ELR (cell line): ENCODE measurements at places on chromosomes 12 and 14.
A peak's percentile ranks its signal among the peaks of the same experiment; 100 is the strongest.

DNA sequence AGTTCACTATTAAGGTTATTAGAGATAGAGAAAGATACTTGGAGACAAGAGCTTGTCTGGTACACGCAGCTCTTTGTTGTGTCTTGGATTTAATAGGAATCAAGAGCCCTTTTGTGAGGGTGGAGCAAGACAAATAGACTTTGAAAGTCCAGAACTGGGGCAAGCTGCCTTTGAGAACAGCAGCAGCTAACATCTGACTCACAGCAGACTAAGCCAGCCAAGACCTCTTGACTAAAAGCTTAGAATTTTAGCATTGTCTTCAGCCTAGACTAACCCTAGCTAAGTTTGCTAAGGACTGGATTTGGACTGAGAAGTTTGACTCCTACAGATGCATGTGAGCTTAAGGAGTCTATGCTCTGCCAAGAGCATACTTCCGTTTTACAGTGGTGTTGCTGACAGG, 201.9 kb upstream of the RBM19 start:
- DNase-seq: peak; percentile 19

DNA sequence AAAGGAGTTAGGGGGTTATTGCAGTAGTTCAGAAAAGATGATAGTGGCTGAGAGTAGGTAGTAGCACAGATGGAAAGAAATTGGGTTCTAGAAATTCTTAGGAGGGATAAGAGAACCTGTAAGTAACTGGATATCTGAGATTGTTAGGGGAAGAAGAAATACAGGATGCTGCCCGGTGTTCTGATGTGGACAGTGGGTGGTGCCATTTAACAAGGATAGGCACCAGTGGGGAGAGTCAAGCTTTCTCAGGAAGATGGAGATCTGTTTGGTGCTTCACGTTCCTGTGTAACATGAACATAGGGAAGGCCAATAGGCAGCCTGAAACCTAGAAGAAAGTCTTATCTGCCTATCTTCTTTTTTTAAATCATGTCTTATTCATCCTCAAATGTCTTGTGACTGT, 245.9 kb downstream of the NPAS3 start:
- peak; percentile 4 for DNase-seq

DNA sequence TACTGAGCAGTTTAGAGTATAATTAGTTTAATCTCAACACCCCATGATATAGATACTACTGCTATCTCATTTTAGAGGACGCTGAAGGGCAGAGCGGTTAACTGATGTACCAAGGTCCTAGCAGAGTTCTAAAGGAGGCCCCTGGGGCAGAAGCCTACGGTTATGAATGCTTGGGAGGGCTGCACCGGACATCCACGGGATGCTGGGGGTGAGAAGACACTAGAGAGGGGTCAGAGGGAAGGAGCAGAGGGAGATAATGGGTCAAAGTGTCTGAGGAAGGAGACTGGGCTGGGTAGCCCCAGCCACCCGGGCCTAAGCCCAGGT, 1.6 kb upstream of the ACTR6 start:
- DNase-seq: no peak

DNA sequence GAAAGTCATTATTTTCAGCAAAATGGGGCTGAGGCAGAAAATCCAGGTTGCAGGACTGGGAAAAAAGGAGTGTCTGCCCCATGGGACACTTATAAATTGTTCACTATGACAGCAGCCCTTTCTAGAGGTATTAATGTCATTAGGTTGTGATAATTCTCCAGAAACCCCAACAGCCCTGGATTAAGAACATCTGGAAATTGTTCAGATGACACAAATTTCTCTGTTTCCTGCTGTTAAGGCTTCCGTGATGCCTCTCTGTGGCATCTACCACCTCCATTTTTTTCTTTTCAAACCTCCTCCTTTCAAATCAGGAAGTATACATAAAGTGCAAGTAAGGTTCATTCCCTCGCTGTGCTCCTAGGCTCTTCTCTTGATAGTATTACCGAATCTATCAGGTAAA, 25.6 kb downstream of the EGLN3 start:
- DNase-seq: no peak

- DNase-seq: no peak
Observed at GRCh38 chr14:47846008-47846407, 170.6 kb upstream of the MDGA2 start.

GRCh38 chr12:101050631-101051030, 159.4 kb downstream of the SLC5A8 start:
- DNase-seq: no peak

DNA sequence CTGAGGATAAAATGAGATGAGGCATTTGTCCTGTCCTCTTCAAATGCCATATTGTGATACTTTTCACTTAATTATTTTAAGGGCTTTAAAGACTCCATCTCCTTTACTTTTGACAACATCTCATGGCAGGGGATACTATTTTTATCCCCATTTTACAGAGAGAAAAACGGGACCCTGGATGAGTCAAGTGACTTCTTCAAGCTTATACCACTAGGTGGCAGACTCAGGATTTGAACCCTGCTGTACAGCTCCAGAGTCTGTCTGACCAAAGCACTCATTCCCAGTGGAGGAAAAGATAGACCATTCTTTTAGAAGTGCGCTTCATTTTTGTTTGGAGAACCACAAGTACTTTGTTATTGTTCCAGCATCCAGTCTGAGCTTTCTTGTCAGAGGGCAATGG, 1.7 kb upstream of the SMOC1 start:
- DNase-seq: peak; percentile 30

DNA sequence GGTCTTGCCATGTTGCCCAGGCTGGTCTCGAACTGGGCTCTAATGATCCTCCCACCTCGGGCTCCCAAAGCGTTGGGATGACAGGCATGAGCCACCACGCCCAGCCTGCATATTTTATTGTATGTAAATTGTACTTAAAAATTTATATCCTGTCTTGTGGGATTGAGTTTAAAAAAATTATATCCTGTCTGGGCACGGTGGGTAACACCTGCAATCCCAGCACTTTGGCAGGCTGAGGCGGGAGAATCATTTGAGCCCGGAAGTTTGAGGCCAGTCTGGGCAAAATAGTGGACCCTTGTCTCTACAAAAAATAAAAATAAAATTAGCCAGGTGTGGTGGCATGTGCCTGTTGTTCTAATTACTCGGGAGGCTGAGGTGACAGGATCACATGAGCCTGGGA, 13.9 kb upstream of the CEBPE start:
- DNase-seq: no peak

- DNase-seq: no peak
Observed at GRCh38 chr12:21717767-21718166, 56.7 kb downstream of the KCNJ8 start.

GRCh38 chr14:69231486-69231885, 28.5 kb upstream of the GALNT16 start:
- no peak for DNase-seq

DNA sequence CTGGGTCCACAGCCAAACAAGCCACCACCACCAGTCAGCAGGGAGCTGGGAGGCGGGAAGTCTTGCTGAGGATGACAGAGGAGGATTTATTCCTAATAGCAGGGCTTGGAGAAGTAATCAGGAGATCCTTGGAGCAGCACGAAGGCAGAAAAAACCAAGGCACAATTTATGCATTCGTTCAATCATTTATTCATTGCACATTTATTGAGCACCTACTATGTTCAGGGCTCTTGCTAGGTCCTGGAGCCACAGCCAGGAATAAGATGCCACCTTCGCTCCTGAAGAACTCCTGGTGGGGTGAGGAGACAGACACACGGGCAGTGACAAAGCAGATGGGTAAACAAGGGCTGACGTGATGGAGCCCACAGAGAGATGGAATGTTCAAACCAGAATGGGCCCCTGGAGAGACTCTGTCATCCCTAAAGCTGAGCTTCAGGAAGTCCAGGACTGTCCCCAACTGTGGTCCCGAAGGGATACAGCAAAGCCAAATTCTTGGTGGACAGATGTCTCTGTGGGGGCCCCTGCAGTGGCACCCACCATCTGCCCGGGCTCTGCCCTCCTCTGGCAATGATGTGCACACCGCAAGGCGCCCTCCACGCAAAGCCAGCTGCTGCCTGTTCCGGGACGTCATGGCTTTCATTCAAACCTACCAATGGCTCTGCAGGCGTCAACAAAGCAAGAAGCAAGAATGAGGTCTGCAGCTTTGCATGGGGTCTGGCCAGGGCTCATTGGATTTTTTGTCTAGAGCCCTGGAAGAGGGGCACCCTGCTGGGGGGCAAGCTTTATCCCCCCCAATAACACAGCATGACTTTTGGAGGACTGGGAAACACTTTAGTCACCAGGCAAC, 3.0 kb upstream of the TESC start:
- no peak for DNase-seq

- no peak for DNase-seq
Observed at GRCh38 chr12:94074216-94074979, 74.0 kb upstream of the PLXNC1 start.

DNA sequence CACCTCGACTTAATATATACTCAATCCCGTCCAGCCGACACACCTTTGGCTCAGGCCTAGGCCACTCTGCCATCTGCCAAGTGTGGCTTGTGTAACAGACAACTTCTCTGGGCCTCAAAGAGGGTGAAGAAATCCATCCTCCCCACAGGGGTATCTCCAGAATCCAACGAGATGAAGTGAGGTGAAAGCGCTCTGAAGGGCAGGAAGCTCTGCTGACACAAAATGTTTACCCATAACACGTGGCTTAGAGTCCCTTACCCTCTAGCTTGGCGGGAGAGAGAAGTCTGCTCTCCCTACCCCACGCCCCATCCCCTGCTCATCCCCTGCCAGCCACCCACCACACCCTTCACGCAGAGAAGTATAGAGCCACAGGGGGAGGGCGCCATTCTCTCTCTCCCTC, 13.0 kb downstream of the ZBTB39 start:
- no peak for DNase-seq

DNA sequence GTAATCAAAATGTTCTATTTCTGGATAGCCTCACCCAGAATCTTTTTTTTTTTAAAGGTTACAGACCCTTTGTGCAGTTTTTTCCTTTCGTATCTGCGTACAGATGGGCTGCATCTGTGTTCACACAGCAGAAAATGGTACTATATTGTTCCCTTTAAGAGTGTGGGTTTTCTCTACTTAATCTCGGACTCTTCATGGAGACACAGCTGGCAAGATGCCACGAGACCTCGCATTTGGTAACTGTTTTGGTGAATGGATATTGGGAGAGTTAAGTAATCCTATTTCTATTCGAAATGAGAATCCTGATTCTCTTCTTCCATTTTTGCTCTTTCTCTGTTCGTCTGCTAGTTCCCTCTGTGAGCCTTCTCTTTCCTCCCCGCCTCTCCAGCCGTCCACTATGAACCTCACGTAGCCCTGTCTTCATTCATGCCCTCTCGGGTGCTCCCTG, 85.7 kb downstream of the SAMD4A start:
- peak; percentile 61 for DNase-seq

GRCh38 chr12:7905071-7905470, 30.9 kb downstream of the SLC2A3 start:
- no peak for DNase-seq

DNA sequence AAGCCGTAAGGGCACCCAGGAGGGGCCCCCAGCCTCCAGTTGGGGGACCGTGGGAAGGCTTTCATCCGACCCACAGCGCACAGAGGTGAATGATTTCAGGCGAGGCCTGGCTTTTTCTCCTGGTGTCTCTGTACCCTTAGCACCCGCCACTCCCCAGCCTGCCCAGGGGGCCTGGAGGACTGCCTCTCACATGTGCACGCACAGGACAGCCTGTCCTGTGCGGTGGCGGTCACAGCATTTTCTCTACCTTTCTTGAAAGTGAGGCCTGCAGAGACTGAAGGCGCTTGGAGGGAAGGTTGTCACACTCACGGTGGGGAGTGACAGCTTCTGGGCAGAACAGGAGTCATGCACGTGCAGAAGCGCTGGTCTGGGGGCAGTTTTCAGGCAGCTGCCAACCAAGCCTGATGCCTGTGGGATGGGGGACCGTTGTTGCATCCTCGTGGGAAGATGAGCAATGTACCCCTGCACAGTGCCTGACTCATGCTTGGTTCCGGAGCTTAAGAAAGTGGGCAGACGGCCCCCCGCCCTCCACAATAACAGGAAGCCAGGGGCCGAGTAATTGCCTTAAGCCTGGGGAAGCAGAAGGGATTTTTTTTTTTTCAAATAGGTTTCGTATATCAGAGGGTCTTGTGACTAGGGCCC, 148.1 kb downstream of the TSPAN9 start:
- peak; percentile 94 for DNase-seq

- DNase-seq: no peak
Observed at GRCh38 chr14:89012282-89013097, 188.0 kb downstream of the TTC8 start.

GRCh38 chr14:81252278-81252677, 31.5 kb upstream of the GTF2A1 start:
- DNase-seq: no peak

- DNase-seq: no peak
Observed at GRCh38 chr14:93049867-93050331, 65.8 kb downstream of the ITPK1 start.

DNA sequence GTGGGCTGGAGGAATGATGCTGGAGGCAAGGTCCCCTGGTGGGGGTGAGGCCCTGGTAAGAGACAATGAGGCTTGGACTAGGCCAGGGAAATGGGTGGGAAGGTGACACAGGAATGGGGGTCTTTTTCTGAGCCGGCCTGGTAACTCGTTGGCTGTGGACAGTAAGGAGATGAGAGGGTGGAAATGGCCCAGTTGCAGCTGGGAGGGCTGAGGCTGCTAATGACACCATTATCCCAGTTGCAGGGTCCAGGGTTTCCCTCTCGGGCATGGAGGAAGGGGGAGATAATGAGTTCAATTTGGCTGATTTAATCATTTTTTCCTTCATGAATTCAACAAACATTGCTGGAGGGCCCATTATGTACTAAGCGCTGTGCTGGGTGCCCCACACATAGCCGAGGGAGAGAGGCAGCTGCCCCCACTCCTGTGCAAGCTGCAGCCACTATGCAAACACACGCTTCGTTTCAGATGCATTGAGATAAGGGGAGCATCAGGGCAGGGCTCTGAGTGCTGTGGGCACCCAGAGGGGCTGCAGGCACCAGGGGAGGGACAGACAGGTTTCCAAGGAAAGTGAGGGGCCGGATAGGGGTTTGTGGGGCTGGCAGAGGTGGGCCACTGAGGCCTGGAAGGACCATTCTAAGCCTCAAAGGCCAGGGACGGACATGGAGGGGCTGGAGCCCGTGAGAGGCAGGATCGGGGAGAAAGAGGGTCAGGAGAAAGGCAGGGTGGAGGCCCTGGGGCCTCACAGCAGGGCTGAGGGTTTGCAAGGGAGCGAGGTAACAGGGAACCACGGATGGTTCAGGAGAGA, 43.2 kb upstream of the MEG3 start:
- DNase-seq: no peak

GRCh38 chr12:2307550-2307949, 254.8 kb downstream of the CACNA1C start:
- DNase-seq: no peak

- peak; percentile 76 for DNase-seq
Observed at GRCh38 chr14:67285876-67286452, 44.7 kb downstream of the PALS1 start.

- DNase-seq: no peak
Observed at GRCh38 chr14:89624500-89625156, 207.6 kb upstream of the FOXN3 start.

DNA sequence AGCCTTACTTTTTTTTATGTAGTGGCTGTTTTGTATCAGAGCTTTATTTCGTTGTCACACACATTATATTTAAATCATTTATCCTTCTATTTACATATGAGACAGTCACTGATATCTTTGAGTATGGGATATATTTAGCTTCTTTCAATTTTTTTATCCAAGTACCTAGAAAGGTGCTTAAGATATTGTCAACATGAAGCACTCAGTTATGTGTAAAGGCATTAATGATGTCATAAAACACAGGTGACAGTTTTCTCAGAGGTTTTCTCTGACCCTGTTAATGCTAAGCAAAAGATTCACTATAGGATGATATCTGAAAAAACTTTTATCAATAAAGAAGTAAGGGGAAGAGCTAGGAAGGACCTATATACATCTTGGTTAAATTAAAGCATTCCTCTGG, 23.2 kb downstream of the LRFN5 start:
- DNase-seq: no peak
